ENCODE measurements at places on chromosomes 6 and 20.

DNA sequence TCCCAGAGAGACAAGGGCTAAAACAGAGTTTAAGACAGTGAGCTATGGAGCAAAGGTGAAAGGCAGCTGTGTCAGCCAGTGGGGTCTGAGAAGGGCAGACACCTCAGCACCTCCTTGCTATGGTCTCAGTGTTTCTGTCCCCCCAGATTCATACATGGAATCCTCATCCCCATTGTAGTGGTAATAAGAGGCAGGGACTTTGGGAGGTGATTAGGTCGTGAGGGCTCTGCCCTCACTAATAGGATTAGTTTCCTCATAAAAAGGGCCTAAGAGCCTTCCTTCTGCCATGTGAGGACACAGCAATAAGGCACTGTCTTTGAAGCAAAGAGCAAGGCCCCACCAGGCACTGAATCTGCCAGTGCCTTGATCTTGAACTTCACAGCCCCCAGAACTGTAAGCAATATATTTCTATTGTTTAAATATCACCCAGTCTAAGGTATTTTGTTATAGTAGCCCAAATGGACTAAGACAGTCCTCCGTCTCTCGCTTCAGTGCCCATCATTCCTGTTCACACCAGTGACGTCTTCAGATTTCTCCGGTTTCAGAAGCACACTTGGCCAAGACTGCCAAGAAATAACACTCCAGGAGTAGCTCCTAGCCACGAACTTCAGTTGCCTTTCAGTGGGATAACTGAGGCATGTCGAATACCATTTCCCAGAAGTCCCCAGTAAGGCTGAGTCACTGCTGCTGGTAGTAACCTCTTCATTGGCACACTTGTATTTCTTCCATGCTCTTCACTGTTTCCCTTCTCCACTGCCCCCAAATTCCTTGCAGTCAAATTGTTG is 32.8 kb downstream of the SLC13A3 start:
- no peak for DNase-seq

GRCh38 chr6:114085211-114085610 is 114.3 kb upstream of the HDAC2 start:
- no peak for DNase-seq

DNA sequence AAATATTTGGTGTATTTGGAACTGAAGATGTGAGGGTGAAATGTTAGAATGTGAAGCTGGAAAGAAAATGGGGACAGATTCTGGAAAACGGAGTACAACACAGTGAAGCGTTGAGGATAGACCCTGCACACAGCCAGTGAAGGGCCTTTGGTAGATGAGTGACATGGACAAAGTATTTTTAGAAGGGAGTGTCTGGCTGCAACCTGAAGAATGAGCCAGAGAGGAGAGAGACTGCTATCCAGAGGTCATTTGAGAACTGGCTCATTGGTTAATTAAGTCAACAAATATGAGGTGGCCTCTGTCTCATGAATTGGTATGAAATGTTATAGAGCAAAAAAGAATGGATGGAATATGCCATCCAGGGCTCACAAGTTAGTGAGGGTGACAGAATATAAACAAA is 310.5 kb downstream of the PACRG start:
- DNase-seq: no peak

GRCh38 chr6:145096846-145097245 is 638.5 kb downstream of the EPM2A start:
- DNase-seq: no peak

- no peak for DNase-seq
Observed at GRCh38 chr6:143727035-143727434, 49.3 kb downstream of the PHACTR2 start.

DNA sequence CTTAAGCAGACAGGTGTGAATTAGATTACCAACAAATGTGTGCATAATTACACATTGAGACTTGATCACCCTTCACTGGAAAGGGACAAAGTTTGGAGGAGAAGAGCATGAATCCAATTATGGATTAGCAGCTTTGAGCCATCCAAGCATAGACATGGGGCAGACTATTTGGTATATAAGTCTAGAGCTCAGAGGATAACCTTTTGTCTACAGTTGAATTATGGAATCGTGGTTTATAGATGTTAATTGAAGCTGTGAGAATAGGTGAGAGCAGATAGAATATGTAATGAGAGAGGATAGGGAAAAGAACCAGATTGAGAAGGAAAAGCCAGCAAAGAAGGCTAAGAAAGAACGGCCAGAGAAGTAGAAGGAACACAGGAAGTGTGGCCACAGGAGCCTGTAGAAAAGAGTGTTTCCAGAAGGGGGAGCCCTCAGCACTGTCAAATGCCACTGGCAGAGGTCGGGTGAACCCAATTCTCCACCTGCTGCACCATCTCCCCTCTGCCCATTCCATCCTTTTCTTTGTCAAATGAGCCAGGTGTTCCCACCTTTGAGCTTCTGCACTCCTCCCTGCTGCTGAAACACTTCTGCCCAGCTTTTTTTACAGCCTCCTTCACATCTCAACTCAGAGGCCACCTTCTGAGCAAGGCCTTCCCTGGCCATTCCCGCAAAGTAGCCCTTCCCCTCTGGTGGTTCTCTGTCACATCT is 7.3 kb downstream of the DNTTIP1 start:
- DNase-seq: peak; percentile 75

DNA sequence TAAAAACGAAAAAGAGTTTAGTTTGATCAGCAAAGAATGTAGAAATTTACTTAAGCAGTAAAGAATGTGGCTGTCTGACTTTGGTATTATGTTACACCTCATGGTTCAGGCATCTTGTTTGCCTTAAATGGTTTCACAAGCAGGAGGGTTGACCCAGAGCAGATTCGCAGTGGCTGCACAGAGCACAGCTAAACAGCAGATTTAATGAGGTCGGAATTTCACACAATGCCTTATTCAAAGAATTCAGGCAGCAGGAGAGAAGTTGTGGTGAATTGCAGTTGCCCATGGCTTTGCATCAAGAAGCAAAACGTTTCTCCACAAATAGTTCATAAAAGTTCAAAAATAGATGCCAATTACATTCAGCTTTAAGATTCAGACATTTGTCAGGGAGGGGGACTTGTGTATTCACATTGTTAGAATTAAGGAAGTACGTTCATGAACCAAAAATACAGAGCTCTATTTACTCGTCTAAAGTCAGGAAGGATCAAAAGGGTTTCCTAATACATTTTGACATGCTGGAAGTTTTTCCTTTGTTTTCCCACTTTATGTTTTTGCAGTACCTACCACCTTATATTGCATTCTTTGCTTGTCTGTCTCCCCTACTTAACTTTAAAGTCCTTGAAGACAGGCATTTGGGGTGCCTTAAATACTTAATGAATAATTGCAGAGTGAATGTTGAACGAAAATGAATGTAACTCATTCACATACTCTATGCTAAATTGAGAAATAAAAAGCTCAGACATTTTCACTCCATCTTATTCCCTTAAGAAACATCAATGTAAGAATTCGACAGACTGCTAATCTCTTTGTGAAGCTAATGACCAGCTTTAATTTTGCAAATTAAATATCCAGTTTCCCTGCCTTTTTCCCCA is 1163.6 kb upstream of the CITED2 start:
- no peak for DNase-seq

- no peak for DNase-seq
Observed at GRCh38 chr20:23059846-23060245, 10.4 kb upstream of the THBD start.

DNA sequence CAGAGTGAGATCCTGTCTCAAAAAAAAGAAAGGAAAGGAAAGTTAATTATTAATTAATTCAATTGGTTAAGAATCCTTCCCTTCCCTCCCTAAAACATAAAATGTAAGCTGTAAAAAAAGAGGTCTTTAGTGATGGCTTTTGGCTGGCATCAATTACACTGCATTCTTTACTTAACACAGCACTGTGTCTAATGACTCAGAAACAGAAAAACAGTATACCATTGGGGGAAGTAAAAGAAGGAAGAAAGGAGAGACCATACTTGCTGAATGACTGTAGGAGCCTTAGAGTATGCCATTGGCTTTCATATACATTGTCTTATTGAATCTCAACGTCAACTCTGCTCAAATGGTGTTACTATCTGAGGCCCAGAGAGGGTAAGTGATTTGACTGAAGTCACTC is 18.3 kb upstream of the CITED2 start:
- no peak for DNase-seq

- no peak for DNase-seq
Observed at GRCh38 chr6:105453968-105454367, 51.1 kb upstream of the PREP start.

DNA sequence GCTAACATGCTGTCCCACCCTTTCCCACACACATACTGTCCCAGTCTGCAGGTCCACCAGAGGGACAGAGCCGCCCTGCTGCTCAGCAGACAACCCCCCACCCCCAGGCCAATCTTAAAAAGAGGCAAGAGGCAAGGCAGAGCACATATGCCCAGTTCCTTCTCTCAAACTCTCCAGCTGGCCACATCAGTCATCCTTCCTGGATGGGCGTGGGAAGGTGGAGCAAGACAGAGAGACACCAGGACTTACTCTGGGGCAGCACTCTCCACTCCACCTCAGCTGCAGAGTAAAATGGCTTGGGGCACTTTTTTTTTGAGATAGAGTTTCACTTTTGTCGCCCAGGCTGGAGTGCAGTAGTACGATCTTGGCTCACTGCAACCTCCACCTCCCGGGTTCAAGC is 10.8 kb downstream of the MOCS3 start:
- DNase-seq: no peak

GRCh38 chr6:116266803-116267202 is 12.9 kb downstream of the TSPYL1 start:
- no peak for DNase-seq

GRCh38 chr6:16736856-16737775 is 24.1 kb downstream of the ATXN1 start:
- no peak for DNase-seq

DNA sequence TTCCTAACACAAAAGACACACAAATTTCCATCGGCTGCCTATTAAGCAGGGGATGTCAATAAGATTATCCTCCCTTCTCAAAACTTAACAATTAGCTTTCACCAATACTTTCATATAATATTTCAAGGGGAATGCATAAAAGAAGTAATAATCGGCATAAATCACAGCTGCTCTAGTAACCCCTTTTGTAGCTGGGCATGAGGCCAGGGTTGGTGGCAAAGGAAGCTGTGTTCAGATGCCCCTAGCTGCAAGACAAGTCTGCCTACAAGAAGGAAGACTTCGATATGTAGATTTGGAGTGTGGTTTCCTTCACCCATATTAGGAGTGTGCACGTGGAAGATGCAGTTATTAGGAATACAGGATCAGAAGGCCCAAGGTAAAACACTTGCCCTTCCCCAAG is 156.9 kb upstream of the SSTR4 start:
- no peak for DNase-seq

DNA sequence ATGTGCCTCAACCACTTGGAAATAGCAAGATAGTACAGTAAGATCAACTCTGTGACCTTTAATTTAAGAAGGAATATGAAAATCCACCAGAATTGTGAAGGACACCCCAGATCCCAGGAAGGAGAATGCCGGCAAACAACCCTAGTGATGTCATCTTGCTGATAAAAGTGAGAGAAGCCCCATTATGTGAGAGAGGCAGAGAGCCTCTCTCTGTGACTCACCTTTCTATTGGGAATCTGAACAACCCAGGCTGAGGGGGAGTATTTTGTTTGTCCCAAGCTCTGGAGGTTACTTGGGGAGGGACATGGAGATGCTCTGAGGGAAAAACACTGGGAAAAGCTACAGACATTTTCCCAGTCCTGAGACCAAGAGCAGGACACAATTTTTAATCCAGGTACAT is 188.3 kb upstream of the FERMT1 start:
- DNase-seq: no peak

DNA sequence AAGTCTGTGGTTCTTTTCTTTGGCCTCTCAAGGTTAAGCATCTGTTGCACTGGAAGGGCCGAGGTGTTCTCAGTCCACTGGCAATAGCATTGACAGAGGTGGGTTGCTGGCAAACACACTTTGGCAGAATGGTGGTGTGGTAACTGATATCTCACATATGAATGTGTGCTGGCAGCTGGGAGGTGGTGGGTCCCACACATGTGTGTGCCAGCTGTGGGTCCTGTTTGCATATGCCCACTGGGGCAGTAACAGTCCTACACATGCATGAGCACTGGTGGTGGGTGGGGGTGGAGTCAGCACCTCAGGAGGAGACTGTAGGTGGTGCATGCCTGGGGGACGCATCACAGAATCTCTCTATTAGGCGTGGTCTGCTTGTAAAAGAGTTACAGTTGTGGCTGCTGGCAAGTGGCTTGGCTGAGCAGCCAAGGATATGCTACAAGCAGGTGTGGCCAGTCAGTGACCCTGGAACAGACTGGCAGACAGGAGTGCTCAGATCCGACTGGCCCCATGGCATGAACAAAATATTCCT is 934.3 kb downstream of the GRIK2 start:
- DNase-seq: no peak

DNA sequence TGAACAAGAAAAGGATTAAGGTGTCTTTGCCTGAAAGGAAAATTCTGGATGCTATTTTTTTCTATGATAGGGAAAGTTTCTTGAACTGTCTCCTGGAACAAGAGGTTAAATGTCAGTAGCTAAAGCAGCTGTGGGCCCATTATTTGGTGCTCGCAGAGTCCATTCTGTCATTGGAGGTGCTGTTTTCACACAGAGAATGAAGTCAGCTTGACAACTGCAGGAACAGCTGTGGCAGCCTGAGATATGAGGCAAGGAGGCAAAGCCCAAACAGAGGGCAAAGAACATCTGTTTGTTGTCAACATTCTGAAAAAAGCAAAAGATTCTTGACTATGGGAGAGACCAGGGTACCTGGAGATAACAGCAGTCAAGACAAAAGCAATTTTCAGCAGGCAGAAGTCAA is 548.2 kb downstream of the KIF16B start:
- DNase-seq: no peak

GRCh38 chr6:130890521-130890971 is 63.3 kb downstream of the SMLR1 start:
- no peak for DNase-seq

DNA sequence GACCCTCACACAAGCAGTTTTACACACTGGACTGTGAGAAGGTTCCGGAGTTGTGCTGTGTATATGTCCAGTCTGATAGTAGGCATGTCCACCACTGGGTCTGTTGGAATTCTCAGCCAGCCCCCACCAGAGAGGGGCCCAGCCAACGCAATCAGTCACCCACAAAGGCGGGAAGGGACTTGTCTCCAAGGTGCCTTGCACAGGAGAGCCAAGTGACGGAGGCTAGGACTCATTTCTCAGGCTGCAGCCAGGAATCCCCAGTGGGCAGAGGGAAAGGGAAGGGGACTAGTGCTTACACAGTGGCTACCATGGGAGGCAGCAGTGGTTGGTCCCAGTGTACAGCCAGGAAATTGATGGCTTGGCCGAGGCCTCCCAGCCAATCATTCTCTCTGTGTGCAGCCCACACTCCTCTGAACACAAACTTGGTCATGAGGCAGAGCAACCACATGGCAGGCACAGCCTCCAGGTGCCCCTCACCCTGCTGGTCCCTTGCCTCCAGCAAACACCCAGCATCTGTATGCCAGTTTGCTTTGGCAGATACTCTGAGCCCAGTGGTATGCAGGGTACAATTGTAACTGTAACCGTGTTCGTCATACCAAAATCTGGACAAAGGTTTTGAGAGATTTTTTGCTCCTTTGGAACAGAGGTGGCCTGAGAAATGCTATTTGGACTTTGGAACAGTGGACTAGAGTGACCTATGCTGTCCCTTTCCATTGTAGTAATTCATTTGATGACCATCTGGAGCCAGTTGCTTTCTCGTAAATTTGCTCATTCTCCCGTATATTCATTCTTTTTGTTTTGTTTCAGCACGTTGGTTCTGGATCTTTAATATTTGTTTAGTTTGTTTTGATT is 72.9 kb upstream of the MYL9 start:
- DNase-seq: no peak

GRCh38 chr20:50858525-50858924 is 63.7 kb downstream of the BCAS4 start:
- no peak for DNase-seq

- DNase-seq: no peak
Observed at GRCh38 chr20:63312273-63312672, 19.3 kb downstream of the COL20A1 start.

- no peak for DNase-seq
Observed at GRCh38 chr6:25327432-25327831, 48.3 kb downstream of the CARMIL1 start.

Measured in activated CD8-positive, alpha-beta memory T cell treated with anti-CD3 and anti-CD28 coated beads for 24 hours (primary cell).